Stimulated activated memory B cell treated with anti-CD40 and anti-IgM and Interleukin-4, amounts not matched to agents 10 μg/mL and 1 μg/mL and 100 μg/mL, for 72 hours (primary cell): ENCODE measurements at places on chromosomes 2 and 18.

DNA sequence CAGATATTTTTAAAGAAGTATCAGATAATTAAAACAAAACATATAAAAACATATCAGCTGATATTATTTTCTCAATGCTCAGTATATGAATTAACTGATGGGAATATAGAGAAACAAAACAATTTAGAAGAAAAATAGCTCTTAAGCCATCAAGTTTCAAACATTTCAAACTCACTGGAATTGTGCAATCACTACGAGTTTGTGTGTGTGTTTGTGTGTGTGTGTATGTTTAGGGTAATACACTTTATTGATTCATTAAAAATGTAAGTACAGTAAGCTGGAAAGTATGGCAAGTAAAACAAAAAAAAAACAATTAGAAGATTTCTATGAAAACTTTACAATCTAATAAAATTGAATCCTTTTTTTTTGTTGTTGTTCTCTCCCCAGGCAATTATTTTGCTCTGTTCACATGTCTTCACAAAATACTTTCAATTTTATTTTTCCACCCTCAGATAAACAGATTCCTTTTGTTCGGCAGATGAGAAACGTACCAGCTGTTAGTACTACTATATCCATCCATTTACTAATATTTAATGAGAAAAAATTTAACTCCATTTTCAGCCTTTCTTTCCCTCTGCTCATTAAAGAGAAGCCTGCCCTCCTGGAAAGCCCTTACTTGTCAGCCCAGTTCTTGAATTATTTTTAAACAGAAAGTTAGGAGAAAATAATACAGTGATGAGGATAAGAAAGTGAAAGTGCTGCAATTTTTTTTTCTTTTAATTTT lies 87.6 kb downstream of the SLC8A1 start:
- ATAC-seq, result no peak

DNA sequence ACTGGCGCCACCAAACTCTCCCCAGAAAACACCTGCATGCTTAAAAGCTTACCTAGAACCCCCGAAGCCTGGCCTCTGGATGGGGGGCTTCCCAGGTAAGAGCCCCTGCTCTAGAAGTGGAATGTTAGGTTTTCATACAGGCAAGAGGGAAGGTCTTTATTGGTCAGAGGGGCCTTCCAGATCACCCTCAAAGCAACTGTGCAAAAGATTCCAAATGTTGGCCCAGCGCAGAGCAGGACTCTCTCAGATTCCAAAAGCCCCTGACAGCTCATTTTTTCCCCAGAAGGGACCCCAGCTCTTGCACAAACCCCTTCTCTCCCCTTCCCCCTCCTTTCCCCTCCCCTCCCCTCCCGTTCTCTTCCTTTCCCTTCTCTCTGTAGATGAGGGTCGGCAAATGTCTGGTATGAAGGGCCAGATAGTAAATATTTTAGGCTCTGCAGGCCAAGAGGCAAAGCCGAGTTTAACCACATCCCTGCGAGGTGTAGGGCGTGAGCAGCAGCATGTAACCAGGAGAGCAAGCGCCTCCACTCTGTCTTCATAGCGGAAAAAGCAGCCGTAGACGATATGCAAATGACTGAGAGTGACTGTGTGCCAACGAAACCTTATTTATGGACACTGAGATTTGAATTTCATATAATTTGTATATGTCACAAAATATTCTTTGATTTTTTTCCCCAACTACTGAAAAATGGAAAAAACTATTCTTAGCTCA lies 116.9 kb downstream of the SMAD7 start:
- ATAC-seq, result peak; percentile 88

GRCh38 chr2:241924909-241925250 lies 55.4 kb downstream of the RTP5 start:
- no peak for ATAC-seq

DNA sequence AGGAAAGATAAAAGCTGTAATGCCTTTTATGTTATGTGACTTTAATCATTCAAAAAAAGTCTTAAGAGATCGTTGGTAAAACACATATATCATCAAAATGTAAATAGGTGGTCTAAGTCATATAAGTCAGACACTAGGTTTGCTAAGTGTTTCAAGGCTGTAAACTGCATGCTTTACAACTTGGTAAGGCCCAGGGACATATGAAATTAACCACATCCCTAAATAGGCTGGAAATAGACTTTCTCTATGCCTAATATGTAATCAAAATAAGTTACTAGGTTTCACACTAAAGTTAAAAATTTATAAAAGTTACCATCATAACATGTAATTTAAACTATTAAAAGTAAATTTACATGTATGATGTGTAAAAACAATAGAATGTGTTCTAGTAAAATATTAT lies 946.3 kb upstream of the LRATD1 start:
- ATAC-seq, result no peak

DNA sequence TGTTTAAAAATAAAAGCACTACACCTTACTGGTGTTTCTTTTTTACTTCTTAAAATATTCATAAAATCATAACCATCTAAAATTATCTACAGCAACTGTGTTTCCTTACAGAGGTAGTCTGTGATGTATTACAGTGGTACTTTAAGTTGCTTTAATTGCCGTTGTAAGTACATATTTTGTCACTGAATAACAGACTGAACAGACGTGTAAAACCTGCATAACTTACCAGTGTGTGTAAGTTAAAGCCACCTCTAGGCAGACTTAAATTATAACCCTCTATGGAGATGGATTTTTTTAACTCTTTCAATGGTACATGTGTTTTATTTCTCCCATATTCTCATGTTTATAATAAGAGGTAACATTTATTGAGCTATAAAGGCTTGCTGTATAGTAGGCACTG lies 166.8 kb downstream of the NR4A2 start:
- no peak for ATAC-seq

- peak; percentile 82 for ATAC-seq
These were observed 47.0 kb upstream of the TTC39C start for GRCh38 chr18:23967321-23968089.

DNA sequence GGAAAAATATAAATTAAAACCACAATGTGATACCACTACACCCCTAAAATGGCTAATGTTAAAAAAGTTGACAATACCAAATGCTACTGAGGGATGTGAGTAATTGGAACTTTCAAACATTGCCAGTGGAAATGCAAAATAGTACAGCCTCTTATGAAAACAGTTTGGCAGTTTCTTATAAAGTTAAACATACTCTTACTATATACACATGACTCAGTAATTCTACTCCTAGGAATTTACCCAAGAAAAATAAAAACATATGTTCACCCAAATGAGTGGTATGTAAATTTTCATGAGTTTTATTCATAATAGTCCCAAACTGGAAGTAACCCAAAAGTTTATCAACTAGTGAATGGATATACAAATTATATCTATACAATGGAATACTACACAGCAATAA lies 228.0 kb downstream of the CYP26B1 start:
- ATAC-seq, result no peak

DNA sequence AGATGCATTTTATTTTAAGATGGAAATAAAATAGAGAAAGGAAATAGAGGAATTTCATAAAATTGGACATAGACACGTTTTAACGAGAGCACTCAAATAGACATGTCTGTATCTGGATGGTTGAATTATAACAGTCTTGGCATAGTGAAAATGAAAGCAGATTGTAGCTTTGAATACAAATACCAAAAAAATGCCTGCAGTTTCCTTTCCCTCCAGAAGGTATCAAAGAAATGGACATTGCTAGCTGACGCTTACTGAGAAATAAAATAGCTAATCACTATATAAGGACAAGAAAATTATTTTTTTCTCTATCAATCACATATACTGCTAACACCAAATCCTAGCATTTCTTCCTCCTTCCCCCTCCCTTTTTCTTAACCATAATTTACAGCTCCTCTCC lies 11.4 kb upstream of the MAPRE2 start:
- ATAC-seq, result peak; percentile 83

DNA sequence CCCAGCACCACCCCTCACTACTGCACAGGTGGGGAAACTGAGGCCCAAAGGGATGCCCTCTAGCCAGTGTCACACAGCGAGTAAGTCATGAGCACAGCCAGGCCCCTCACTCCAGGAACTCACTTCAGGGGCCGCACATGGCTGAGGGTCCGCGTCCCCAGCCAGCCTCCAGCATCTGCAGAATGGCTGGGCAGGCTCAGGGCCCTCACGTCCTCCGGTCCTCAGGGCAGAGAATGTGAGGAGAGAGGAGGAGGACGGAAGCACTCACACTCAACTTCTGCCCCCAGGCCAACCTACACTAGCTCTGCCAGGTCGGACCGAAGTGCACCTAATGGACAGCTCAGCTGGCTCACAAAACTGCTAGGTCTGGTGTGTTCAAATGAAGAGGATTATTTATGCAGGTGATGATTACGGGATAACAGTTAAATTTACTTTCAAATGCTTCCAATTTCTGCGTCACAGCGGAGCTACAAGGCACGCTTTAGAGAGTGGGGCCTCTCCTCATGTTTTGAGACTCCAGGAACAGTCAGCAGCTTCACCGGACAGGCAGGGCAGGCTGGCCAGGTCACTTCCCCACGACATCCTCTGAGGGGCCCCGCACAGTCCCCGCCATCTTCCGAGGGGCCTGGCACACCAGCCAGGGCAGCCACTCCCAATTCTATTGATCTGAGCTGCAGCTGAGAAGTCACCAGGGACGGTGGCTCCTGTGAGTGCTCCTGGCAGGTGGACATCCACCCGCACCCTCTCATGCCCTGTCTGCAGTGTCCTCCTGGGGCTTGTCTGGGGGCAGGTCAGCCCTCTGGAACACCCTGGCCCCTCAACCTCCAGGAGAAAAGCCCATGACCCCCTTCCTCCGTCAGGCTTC lies 26.5 kb downstream of the KIF1A start:
- ATAC-seq, result no peak

DNA sequence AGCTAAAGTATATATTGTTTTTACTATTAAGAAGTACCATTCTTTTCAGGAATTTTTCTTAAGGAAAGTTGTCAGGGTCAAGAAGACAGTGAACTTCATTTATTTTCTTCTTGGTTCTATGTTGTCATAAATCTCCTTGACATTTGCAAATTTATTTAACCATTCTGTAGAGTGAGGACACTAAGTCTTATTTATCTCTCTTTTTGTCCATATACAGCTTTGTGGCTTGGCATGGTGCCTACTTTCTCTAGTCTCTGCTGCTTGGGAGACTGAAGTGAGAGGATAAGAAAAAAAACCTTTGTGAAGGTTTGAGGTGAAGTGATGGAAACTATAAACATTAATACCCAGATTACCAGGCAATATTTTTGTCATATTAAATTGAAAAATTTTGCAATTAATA lies 1389.4 kb downstream of the SUCLG1 start:
- ATAC-seq, result no peak

DNA sequence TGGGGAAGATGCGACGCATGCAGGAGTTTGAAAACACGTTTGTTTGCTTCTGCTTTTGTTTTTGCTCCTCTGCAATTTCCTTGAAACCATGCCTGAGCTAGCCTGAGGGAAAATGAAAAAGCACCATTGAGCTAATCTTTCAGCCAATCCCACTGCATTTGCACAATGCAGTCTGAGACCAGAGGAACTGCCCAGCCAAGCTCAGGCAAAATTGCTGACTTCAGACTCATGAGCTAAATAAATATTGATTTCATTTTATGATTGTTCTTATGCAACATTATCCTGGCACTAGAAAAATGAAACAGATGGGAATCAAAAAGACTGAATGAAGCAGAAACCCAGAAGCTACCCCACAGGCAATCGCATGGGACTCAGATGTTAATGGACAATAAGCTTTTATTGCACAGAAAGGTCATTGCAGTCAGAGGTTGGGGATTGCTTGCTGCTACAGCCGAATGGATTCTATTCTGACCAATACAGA lies 37.0 kb downstream of the TPRKB start:
- ATAC-seq, result no peak

GRCh38 chr2:239013678-239013976 lies 165.7 kb downstream of the TWIST2 start:
- no peak for ATAC-seq

- ATAC-seq, result no peak
These were observed 137.4 kb downstream of the CALCRL start for GRCh38 chr2:187310701-187311100.
